ENCODE measurements at places on chromosomes 7 and 10.

DNA sequence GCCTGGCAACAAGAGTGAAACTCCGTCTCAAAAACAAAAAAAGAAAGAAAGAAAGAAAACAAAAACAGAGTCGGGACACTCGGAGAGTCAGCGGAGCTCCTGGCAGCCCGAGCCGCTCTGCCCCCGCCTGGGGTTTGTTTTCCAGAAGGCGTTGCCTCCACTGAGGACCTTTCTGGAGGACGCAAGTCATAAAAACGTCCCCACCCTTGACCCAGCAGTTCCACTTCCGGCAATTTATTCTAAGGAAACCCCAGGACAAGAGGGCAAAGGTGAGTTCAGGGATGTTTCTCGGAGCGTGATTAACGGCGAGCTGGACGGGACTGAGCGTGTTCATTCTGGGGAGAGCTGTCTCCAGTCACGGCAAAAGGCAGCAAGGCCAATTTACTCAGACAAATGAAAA lies 27.0 kb upstream of the SUN1 start:
- no peak for DNase-seq

- peak; percentile 48 for DNase-seq
These were observed 52.6 kb upstream of the SMNDC1 start for GRCh38 chr10:110357252-110357780.

DNA sequence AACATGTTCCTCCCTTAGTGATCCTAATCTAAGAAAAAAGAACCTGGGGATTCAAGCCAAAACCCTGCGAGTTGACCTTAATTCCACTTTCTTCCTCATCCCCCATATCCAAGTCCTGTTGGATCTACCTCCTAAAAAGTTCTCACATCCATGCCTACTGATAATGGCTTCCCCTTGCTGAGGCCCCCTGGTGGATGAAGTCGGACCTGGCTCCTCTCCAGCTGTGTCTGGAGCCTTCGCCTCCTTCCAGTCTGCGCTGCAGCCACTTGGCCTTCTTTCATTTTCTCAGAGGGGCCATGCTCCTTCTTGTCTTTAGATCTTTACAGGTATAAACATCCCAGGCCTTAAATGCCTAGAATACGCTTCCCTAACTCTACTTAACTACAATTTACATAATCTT lies 8.1 kb downstream of the PDE1C start:
- no peak for DNase-seq

DNA sequence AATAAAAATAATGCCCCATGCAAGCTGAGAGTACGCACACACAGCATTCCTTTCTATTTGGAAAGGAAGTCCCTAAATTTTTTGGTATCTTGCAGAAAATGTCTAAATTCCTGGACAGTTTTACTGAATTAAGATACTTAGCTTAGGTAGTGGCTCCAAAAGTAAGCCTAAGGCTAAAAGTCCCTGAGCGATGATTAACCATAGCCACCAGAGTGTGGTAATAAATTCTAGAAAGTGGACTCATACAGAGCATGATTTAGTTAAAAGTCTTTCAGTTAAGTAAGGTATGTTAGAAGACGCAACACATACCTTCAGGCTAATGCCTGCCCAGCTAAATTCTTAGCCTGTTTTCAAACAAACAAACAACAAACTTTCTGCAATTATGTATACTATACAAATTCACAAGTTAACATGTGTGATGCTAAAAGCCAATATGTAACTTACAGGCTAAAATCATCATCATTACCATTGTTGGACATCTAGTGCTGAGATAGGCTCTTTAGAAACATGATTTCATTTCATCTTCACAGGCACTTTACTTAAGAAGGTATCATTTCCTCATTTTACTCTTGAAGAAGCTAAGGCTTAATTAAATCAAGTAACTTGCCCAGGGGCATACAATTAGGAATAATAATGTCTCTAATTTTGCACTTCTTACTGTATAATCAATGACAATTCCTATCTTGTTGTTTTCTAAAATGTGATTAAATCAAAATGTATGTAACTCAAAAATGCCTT lies 261.4 kb upstream of the YAE1 start:
- DNase-seq: no peak

DNA sequence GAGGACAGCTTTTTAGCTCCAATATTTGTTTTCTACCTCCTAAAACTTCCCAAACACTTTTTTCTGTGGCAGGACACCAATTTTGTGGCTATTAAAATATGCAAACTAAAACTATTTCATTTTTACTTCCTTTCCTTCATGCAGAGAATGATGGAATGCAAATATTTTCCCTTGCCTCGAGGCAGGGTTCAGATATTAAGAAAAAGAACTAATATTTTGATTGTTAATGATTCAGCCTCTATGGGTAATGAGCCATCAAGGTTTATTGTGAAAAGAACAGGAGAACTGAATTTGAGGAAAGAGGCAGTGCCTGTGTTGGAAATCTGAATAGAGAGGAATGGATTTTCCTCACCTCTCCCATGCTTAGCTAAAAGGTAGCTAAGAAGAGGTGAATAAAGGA lies 43.1 kb upstream of the CASD1 start:
- no peak for DNase-seq

GRCh38 chr10:89861584-89862301 lies 160.4 kb downstream of the KIF20B start:
- DNase-seq: no peak

DNA sequence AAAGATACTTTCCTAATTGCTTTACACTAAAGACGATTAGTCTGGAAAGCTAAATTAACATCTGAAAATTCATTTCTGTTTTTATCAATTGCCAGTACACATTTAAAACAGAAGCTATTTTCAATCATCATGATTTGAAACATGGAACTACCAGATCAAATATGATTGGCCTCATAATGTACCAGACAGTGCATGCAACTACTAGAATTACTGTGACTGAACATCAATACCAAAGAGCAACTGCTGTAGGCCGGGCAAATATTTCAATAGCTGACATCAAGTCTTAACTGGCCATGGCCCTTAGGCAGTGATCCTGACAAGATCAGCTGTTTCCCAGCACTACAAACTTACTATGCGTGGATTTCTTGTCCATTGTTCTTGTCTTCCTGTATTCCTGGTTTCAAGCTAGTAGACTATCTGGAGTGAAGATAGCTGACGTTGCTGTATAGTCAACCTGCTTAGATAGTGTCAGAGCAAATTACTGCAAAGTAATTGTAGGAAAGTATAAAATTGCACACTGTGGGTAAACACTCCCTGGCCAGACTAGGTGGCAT lies 21.7 kb upstream of the WNT16 start:
- no peak for DNase-seq

DNA sequence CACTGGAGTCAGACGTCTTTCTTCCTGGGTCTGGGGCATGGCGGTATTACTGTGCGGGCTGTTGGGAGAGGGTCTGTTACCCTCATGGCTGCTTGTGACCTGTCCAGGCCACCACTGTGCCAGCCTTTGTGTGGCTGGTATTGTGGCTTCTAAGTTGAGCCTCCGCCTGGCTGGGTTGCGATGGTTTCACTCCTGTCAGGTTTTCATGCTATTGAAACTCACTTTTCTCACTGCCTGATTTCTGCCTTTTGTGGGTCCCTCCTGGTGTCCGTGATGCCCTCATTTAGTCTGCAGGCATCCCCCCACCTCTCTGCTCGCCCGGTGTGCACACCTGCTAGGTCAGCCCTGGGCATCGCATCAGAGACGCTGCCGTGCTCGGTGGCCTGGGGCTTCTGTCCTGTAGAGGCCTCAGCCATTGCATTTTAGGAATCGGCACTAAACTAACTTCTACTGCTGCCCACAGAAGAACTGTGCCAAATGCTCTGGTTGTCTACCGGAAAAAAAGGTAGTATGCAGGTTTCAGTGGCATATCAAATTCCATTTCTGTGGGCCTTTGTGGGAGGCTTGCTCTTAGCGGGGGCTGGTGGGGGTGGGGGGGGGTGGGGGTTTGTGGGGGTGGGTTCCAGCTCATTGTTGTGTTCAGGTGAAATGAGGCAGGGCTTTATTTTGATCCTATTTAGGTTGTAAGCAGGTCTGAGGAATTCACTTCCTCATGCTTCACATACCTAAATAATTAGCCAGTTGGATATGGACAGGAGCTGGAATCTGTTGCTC lies 64.3 kb downstream of the MGMT start:
- no peak for DNase-seq

GRCh38 chr10:92119340-92119739 lies 171.5 kb downstream of the CPEB3 start:
- DNase-seq: no peak

GRCh38 chr10:117497736-117498135 lies 44.8 kb upstream of the EMX2 start:
- DNase-seq: no peak

DNA sequence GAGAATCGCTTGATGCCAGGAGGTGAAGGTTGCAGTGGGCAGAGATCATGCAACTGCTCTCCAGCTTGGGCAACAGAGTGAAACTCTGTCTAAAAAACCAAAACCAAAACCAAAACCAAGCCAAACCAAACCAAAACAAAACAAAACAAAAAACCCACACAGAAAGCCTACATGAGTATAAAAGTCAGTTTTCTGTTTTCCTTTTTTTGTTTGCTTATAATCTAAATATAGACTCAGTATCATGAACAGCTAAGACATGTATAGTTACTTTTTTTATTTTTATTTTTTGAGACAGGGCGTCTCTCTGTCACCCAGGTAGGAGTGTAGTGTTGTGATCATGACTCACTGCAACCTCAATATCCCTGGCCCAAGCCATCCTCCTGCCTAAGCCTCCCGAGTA lies 16.8 kb upstream of the MTPN start:
- DNase-seq: no peak

- no peak for DNase-seq
These were observed 100.5 kb downstream of the CREB5 start for GRCh38 chr7:28512668-28513440.

DNA sequence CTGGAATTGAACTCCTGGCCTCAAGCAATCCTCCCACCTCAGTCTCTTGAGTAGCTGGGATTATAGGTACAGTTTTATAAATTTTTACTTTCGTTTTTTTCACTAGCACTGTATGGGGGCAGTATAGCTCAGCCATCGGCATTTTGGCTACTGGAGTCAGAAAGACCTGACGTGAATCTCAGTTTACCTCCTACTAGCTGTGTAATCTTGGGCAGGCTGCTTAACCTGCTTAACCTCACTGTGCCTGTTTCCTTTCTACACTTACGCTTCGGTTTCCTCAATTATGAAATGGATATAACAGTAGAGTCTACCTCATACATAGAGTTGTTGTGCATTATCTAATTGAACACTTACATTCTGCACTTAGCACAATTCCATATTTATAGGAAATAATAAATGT lies 16.7 kb downstream of the STN1 start:
- no peak for DNase-seq

DNA sequence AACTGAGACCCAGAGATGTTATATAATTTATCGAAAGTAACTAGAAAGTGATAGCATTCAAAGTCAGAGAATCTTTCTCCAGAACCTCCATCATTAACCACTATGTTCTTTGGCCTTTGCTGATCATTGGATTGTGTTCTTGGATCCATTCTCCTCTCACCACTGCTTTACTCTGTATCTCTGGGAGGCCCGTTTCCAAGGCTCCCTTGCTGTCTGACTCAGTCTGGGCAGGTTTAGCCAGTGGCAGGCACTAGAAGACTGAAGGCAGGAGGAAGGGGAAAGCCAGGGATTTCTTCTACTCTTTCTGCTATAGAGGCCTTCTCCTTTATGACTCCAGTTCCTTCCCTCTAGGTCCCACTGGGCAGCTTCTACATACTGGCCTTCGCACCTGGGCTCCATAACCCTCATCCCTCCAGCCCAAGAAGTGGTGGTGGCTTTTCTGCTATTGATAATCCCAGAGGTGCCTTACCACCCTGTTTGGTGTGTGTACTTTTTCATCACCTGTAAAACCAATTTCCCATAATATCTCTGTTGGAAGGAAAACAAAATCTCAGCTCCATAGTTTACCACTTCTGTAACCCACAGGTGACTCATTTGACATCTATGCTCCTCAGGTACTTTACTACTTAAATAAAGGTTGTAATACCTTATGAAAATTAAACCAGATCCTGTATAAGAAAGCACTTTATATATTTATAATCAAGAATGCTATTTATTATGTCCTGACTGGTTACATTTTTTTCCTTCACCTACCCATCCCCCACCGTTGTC lies 36.0 kb downstream of the BCAP29 start:
- no peak for DNase-seq

GRCh38 chr10:114320249-114321116 lies 81.4 kb downstream of the VWA2 start:
- no peak for DNase-seq

DNA sequence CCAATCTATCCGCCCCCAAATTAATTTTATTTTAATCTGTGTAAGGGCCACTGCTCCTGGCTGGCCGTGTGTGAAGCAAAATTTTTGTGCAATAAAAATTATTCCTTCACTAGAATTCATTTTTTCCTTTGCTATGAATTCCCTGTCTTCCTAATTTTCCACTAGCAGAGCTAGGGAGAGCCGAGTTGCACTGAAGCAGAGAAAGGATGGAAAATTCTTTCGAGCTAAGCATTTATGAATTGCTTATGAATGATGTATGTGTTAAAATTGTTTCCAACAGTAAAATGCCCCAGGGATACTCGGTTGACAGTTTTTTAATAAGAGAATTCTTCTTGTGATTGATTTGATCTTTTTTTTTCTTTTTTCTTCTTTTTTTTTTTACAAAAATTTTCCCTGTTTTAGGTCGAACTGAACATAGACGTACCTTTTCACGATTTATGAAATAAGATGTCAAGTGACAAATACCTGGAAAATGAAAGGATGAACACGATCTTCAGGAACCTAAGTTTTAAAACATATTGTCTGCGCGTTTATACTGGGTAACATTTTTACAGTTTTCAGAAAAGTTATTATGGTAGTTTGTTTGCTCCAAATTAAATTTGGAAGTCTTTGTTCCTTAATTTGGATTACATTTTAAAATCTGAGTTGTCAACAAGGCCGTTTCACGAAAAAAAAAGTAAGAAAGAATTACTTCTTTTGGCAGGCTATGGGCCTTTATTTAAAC lies 288.8 kb upstream of the NFE2L3 start:
- DNase-seq: no peak

- DNase-seq: no peak
These were observed 159.6 kb upstream of the IGFBP3 start for GRCh38 chr7:46080595-46081159.

- no peak for DNase-seq
These were observed 3.2 kb downstream of the TCAF1 start for GRCh38 chr7:143898810-143899209.

DNA sequence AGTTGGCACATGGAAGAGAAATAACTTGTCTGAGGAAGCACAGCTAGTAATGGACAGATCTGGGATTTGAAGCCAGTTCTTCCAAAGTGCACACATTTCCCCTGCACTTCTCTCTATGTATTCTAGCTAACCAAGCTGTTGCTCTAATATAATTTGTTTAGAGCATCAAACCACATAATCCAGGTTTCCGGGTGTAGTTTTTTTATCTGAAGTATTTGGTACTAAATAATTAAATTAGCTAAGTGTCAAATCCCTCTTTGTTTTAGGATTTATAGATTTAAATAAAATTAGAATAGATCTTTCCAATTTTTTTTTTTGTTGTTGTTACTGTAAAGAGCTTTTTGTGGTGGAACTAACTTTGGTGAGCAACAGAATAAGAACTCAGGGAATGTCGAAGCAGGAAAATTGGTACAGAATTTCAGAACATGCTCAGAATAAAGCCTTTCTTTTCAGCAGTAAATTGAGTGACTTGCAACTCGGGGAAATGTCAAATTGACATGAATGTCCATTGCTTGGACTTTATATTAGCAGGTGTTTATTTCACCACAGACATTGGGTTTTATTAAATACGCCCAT lies 33.7 kb downstream of the CAMK1D start:
- DNase-seq: no peak

- no peak for DNase-seq
These were observed 219.6 kb upstream of the GPR26 start for GRCh38 chr10:123446449-123447156.

Measured in CD4-positive, alpha-beta T cell (primary cell).